ENCODE measurements at places on chromosomes 6 and 20.

GRCh38 chr6:2900821-2901644 lies 2.1 kb downstream of the SERPINB9 start:
- DNase-seq, result peak; percentile 38

- DNase-seq, result no peak
Observed at GRCh38 chr20:44314870-44315269, 3.9 kb upstream of the FITM2 start.

DNA sequence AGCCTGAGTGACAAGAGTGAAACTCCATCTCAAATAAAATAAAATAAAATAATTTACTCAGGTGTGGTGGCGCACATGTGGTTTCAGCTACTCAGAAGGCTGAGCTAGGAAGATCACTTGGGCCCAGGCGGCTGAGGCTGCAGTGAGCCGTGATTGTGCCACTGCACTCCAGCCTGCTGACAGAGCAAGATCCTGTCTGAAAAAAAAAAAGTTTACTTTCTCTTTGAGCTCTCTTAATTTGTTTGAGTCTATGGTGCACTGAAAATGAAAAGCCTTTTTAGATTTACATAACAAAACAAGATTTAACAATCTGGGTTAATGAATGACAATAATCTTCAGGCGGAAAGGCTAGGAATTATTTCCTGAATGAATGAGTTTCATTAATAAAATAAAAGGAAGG lies 23.3 kb upstream of the NHSL1 start:
- DNase-seq, result no peak

- DNase-seq, result no peak
Observed at GRCh38 chr6:5096482-5096881, 11.3 kb downstream of the PPP1R3G start.

- no peak for DNase-seq
Observed at GRCh38 chr6:156988276-156989158, 211.3 kb downstream of the ARID1B start.

DNA sequence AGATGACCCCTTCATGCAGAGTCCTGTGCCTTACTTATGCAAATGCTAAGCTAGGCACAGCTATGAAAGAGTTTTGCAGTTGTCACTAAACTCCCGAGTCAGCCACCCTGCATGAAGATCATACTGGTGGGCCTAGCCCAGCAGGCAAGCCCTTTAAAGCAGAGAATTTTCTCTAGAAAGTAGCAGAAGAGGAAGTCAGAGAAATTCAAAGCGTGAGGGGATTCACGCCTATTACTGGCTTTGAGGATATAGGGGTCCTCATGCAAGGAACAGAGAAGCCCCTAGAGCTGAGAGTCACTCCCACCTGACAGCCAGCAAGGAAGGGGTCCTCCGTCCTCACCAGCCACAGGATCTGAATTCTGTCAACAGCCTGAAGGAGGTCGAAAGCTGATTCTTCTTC lies 54.6 kb downstream of the MYB start:
- DNase-seq, result no peak

GRCh38 chr6:10613723-10614122 lies 80.7 kb downstream of the C6orf52 start:
- DNase-seq, result no peak

DNA sequence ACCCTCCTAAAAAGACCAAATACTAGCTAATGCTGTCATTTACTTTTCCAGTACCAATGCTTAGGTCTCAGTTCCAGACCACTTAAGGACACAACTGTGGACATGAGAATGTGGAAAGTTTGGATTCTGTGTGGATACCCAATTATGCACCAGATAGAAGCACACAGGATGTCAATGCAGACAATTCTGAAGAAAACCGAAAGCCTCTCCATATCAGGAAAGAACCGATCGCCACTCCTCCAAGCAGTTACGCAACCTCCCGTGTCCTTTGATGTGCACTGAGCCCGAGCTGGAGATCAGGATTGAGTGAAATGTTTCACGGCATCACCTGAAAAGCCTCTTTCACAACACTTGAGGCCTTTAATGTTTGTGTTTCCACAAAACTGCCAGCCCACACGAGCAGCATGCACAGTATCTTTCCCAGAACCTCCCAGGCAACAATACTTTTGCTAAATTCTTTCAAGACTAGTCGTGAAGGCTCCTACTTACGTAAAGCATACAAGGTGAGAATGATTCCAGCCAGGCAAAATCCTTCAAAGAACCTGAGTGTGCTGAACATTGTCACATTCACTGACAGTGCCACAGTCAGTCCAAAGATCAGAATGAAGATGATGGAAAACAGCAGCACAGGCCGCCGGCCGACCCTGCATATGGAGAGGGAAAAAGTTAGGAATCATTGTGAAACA lies 47.0 kb downstream of the SLC22A23 start:
- no peak for DNase-seq

DNA sequence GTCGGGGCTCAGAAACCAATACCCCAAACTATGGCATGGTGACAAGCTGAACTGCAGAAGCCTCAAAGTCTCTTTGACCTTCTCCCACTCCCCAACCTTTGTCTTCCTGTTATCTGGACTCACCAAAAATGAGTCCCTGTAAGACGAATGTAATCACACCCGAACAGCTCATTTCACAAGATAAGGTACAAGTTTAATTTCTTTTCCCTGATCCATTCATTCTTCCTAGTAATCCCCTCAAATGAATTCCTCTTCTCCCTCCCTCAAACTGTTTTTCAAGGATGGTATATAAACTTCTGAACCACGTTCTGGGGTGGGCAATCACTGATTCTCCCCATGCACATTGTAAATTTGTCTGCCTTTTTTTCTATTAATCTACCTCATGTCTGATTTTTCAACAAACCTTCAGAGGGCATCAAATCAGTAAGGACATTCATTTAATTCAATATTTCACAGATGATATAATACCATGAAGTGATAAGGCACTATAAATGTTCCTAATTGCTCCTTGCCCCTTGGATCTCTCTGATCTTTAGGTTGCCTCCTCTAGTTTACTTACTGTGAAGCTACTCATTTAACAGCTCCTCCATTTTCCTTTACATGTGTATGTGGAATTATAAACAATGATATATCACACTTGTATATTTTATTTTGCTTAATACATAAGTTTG lies 77.2 kb downstream of the OR2B2 start:
- DNase-seq, result no peak

DNA sequence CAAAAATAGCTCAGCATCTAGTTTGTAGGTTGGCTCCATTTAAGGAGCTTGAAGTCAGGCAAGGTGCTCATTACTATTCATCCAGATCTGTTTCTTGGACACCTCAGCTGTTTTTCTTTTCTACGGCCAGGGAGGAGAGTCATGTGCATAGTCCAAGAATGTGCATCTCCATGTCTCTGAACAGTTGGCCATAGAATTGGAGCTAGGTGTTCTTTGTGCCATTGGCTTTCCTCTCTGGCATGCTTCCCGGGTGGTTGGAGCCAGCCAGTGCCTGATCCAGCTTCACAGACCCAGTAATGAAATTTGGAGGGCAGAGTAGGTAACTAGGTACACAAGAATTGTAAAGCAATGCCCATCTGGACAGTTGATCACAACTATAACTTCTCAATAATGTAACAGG lies 21.6 kb downstream of the EYA4 start:
- DNase-seq, result no peak

All from immature natural killer cell (primary cell).